ENCODE measurements at places on chromosomes 13 and 19.

DNA sequence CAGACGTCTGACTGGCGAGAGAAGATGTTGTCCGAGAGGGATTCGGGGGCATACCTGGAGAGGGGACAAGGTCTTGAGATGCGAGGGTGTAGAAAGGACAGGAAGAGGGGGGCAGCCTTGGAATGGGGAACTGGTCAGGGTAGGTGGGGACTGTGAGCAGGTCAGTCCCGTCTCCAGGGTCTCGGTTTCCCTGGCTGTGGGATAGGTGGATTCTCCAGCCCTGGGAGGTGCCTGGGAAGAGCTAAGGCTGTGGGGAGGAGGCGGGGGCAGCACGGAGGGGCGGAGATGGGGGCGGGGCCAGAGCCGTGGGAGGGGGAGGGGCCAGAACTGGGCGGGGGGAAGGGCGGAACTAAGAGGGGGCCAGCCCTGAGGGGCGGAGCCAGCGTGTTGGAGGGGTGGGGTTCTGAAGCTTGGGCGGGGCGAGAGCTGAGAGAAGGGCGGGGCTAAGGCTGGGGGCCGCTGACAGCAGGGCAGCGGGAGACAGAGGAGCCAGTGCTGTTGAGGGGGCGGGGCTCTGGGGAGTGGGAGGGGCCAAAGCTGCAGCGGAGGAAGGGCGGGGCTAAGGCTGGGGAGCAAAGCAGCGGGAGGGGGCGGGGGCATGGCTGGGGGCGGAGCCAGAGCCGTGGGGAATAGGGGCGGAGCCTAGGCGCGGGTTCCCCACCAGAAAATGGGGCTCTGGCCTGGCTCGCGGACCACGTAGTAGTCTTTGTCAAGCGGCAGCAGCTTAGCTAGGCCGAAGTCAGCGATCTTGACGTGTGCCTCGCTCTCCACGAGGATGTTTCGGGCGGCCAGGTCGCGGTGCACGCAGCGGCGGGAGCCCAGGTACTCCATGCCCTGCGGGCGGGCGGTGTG lies 9.5 kb upstream of the INSL3 start:
- DNase-seq, result peak; percentile 50

DNA sequence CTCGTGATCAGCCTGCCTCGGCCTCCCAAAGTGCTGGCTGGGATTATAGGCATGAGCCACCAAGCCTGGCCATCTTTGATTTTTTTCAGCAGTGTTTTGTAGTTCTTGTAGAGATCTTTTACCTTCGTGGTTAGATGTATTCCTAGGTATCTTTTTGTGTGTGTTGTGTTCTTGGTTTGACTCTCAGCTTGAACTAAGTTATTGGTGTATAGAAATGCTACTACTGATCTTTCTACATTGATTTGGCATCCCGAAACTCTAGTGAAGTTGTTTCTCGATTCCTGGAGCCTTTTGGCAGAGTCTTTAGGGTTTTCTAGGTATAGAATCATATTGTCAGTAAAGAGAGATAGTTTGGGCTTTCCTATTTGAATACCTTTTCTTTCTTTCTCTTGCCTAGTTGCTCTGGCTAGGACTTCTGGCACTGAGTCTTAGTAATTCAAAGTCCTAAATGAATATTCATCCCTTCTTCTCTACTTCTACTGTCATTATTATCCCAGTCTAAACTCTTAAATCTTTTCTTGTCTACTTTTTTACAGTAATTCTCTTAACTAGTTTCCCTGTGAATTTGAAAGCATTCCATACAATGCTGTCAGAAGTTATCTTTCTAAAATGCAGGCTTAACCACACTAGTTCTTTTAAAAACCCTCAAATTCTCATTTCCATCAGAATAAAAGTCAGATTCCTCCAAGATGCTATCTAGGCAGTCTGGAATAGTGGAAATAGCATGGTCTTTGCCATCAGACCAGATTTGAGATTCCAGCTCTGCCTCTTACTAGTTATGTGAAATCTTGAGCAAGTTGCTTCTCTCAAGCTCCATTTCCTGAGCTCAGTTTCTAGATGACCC lies 7.0 kb downstream of the GPR18 start:
- no peak for DNase-seq

DNA sequence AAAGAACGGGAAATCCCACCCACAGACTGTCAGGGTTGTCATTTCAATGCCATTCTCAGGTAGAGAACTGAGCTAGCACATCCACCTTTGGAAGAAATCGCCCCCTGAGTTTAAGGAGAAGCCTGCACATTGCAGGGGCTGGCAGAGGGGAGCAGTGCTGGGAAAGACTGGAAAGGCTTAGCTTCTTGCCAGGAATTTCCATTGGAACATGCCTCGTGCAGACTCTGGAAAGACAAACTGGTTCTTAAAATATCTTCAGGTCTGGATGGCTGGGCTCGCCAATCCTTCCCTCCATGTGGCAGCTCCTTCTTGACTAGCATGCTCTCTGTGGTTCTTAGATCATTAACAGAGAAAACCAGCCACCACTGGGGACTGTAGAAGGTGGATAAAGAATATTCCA lies 414.1 kb downstream of the TSHZ3 start:
- DNase-seq, result no peak

DNA sequence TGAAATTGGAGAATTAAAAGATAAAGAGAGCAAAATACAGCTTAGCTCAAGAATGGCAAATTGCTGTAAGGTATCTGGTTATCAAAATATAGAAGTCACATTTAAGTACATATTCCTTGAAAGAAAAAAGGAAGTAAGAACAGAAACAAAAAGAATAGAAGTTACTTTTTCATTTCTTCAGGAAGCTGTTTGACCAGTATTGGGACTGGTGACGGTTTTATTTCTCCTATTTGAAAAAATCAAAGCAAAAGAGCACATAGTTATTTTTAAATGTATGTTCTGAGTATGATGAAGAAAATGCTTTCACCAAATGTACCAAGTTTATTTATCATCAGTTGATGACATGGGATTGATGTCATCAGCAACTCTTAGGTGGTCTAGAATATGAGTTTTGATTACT lies 83.1 kb upstream of the OXGR1 start:
- DNase-seq, result no peak

GRCh38 chr13:22801402-22802003 lies 379.3 kb upstream of the SGCG start:
- DNase-seq, result no peak

DNA sequence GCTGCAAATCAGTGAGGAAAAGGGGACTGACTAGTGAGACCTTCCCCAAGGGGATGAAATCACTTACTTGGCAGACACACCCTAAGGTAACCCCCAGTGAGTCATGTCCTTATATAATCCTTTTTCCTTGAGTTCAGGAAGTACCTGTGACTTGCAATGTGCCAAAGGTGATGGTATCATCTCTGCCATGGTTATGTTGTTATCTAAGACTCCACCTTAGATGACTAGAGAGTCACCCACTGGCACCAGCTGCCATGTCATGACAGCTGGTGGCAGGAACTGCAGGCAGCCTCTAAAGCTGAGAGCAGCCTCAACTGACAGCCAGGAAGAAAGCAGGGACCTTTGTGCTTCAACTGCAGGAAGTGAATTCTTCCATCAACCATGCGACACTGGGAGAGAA lies 12.5 kb downstream of the PBX4 start:
- no peak for DNase-seq

GRCh38 chr19:53977429-53977990 lies 13.9 kb upstream of the CACNG6 start:
- no peak for DNase-seq

DNA sequence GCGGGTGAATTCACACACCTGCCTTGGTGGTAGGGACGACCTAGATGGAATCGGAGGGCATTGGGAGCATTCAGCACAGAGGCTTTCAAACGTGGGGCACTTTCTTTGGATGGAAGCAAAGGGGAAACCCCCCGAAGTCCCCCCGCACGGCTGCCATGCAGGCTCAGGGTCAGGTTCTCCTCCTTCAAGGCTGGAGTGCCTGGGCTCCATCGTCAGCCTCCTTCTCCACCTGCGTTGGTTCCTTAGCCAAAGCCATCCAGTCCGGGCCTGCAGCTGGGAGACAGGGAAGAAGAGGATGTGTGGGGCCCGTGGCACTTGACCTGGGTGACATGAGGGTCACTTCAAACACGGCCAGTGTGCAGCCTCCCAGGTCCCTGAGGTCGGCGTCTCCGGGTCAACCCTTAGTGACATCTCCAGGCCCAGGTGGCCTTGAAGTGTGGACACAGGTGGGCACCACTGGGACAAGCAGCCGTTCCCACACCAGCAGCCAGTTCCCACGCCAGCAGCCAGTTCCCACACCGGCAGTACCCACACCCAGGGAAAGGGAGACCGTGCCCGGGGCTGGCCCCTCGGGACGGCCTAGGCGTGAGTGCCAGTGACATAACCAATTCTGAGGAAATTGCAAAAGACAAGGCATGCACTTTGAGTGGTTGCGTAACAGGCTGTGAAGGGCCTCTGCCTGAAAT lies 116.0 kb downstream of the SOX1 start:
- DNase-seq, result no peak

DNA sequence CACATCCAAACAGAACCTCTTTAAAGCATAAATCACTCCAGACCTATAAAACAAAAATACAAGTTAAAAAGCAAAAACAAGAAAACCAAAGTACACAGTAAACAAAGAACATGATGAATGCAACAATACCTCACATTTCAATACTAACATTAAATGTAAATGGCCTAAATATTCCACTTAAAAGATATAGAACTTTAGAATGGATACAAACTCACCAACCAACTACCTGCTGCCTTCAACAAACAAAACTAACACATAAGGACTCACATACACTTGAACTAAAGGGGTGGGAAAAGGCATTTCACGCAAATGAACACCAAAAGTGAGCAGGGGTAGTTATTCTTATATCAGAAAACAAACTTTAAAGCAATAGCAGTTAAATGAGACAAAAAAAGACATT lies 44.9 kb upstream of the PABPC3 start:
- no peak for DNase-seq

DNA sequence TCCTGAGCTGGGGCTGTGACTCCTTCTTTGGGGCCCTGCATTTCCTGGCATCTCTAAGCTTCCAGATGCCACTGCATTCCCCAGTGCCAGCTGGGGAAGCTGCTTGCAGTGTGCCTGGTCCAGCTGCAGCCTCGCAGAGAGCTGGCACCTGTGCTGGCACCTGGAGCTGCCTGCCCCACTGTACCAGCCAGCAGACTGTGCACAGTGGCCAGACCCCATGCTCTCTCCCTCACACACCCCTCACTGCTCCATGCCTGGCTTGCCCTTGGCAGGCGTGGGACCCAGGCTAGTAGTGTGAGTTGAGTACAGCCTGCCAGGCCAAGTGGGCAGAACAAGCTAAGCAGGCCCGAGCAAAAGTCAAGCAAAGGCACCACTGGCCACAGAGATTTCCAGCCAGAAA lies 327.5 kb downstream of the NDFIP2 start:
- no peak for DNase-seq

DNA sequence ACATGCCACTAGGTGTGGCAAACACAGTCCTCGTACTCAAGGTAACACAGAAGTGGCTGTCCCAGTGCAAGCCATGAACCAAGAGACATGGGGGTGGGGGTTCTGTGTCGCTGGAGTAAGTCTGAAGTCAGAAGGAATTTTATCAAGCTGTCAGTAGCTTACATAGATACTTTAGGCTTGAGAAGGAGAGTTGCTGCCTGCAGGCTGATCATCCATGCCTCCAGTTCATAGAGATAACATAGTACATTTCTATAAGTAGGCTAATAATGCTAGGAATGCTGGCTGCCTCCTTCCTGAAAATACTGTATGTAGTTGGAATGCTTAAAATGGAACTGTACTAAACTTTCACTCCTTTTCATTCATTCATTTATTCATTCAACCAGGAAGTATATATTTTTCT lies 70.1 kb downstream of the CAB39L start:
- DNase-seq, result no peak

- DNase-seq, result peak; percentile 41
These were observed 4.0 kb downstream of the EBI3 start for GRCh38 chr19:4233282-4233853.

- DNase-seq, result no peak
These were observed 77.3 kb upstream of the UBAC2 start for GRCh38 chr13:99123101-99124045.

DNA sequence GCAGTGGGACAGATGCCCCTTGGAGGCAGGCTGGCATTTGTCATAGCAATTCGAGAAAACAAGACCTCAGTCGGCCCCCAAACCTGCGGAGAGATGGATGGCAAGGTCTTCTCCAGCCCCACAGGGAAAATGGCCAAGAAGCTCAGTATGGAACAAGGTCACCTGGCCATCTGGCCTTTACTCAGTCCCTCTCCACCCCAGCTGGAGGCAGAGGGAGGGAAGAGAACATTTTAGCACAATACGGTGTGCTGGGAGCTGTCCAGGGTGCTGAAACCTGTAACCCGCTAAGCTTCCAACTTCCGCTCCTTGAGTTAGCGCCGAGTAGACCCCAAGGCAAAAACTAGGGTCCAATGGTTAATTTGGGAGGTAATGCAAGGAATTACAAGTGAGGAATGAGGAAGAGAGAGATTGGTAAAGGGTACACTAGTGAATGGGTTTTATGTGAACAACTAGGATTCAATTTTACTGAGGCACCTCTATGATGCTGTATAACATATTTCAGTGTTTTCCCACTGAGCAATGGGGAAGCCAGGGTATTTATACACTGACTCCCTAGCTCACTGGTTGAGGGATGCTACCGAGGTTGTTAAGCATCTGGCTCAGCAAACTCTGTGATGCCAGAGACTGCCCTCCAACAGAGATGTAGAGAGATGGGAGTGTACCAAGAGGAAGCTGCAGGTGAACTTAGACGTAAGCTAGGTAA lies 64.3 kb downstream of the CACNA1A start:
- no peak for DNase-seq

DNA sequence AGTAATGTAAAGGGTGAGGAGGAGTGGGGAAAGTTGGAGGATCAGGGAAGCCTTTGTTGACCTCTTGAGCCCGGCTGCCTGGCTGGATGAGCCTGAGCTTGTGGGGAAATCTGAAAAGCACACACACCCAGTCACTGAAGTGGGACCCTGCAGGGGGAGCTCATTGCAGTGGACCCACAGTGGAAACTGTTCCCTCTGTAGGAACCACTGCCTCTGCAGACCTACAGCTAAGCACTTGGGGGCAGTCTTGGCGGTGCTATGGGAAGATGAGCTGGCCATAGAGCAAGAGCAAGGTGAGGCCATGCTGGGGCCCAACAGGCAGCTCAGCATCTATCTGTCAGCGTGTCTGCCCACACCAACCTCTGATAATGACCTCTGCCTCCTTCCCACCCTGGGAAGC lies 294.8 kb downstream of the TSHZ3 start:
- DNase-seq, result no peak

DNA sequence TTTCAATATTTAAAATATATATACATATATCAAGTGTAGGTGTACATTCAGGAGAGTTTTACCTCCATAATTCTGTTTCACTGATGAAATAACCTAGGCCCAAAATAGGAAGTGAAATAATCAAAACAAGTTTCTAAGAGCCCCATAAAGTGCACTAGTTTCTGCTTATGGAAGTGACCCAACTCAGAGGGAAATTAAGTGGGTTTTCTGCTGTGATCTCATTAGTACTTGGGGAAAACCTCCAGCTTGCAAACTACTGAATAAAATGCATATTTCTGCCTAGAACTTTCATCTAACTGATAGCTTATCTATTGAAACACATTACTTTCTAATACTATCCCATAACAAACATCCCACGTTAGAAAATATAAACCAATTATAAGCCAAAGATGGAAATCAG lies 45.4 kb upstream of the MIR17HG start:
- no peak for DNase-seq

GRCh38 chr19:12975221-12975741 lies 5.9 kb downstream of the DAND5 start:
- DNase-seq, result no peak

- DNase-seq, result no peak
These were observed 142.2 kb downstream of the TBC1D4 start for GRCh38 chr13:75339635-75340374.

All from stimulated activated CD8-positive, alpha-beta memory T cell treated with anti-CD3 and anti-CD28 coated beads, Interleukin-7, amount 100 ng/mL, for 48 hours (primary cell).